Astrocyte (in vitro differentiated cells and primary cell): ENCODE measurements at places on chromosomes 5 and 9.

DNA sequence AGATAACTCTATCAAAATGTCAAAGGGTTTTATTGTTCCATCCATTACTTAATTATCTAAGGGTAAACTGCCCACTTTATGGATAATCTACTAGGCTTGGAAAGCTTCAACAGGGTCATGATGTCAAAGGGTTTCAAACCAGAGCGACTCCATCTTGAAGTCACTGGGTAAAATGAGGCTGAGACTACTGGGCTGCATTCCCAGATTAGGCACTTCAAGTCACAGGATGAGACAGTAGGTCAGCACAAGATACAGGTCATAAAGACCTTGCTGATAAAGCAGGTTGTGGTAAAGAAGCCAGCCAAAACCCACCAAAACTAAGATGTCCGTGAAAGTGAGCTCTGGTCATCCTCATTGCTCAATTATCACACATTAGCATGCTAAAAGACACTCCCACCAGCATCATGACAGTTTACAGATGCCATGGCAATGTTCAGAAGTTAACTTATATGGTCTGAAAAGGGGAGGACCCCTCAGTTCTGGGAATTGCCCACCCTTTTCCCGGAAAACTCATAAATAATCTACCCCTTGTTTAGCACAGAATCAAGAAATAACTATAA, 138.6 kb downstream of the GNAQ start:
- H3K4me1 ChIP-seq, result no peaks in the 10 kb centered on the region
- no peaks in the 10 kb centered on the region for H3K36me3 ChIP-seq
- no peak for DNase-seq

- peak; percentile 39 for DNase-seq
- no peaks in the 10 kb centered on the region for H3K36me3 ChIP-seq
These were observed 1219.3 kb upstream of the WWC1 start for GRCh38 chr5:167071981-167072610.

GRCh38 chr5:150729859-150730258, 29.0 kb downstream of the DCTN4 start:
- DNase-seq, result no peak
- H3K4me3 ChIP-seq, result no peak overlapping the region
- peaks cover 62% of the 10 kb centered on the region for H3K36me3 ChIP-seq
- no peaks in the 10 kb centered on the region for H3K4me1 ChIP-seq

DNA sequence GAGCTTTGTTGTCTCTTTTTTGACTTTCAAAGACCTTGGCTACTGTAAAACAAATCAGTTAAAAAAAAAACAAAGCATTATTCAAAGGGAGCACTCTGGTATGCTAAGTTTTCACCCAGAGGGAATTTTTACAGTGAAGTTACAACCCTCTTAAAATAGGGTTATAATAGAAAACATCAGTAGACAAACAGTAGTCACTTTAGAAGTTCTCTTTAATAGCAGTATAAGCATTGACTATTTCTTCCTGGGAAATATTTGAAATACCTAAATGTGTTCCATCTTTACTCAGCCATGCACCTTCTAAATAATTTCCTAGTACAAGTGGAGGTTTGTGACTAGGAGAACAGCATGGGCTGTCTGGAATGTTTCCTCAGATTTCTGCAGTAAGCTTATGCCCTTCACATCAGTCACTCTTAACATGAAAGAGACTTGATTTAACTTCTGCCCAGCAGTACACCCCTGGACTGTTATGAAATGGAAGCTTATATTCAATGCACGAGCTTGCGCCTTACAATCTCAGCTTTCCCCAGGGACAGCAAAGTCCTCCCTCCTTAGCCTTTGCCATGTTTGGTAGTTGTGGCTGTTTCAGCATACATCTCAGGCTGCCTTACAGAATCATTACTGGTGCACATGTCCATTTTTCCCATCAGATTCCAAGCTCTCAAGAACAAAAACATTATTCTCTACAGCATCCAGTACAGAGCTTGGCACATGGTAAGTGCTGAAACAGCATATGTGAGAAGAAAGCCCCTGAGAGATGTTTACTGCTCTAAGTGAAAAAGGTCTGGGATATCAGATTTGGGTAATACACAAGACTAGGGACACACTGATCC, 191.5 kb downstream of the ZNF608 start:
- no peak for DNase-seq
- no peak overlapping the region for H3K27ac ChIP-seq
- no peaks in the 10 kb centered on the region for H3K36me3 ChIP-seq
- H3K4me1 ChIP-seq, result no peaks in the 10 kb centered on the region
- no peak overlapping the region for H3K4me3 ChIP-seq

- H3K27ac ChIP-seq, result no peak overlapping the region
- H3K36me3 ChIP-seq, result no peaks in the 10 kb centered on the region
- no peak for DNase-seq
- peaks cover 4% of the 10 kb centered on the region for H3K4me1 ChIP-seq
These were observed 170.2 kb downstream of the HSPA4 start for GRCh38 chr5:133222040-133222439.

GRCh38 chr5:10607023-10607665, 43.3 kb downstream of the ANKRD33B start:
- peak; percentile 90 for DNase-seq
- no peaks in the 10 kb centered on the region for H3K27me3 ChIP-seq
- no peaks in the 10 kb centered on the region for H3K36me3 ChIP-seq
- H3K27ac ChIP-seq, result peak overlapping the region; percentile 38
- H3K4me1 ChIP-seq, result peaks cover 13% of the 10 kb centered on the region

GRCh38 chr5:115807654-115808052, 8.8 kb downstream of the CDO1 start:
- no peaks in the 10 kb centered on the region for H3K36me3 ChIP-seq
- no peaks in the 10 kb centered on the region for H3K27me3 ChIP-seq
- H3K4me3 ChIP-seq, result no peak overlapping the region
- no peaks in the 10 kb centered on the region for H3K4me1 ChIP-seq

DNA sequence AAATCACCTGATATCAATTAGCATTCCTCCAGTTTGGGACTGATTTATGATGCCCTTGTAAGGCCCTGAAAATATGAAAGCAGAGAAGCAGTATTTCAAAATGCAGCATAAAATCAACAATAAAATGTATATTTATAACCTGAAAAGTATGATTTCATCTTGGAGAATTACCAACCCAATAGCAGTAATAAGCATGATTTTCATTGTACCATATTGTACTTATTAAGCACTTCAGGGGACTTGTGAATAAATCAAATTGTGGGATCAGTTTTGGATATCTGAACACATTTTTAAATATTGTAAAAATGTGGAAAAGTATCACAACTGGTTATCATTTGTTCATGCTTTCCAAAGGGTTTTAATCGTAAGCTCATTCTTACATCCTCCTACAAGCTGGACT, 250.8 kb downstream of the DMRT2 start:
- H3K27me3 ChIP-seq, result no peaks in the 10 kb centered on the region
- no peak overlapping the region for H3K27ac ChIP-seq
- H3K36me3 ChIP-seq, result no peaks in the 10 kb centered on the region

DNA sequence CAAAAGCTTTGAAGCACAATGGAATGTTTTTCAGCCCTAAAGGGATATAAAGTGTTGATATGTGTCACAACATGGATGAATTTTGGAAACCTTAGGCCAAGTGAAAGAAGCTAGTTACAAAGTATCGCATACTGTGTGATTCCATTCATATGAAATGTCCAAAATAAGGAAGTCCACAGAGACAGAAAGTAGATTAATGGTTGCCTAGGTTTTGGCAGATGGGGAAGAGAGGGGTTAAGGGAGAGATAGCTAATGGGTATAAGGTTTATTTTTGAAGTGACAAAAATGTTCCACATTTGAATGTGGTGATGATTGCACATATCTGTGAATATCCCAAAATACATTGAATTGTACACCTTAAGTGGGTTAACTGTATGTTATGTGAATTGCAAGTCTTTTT, 57.5 kb upstream of the MCCC2 start:
- H3K4me3 ChIP-seq, result no peak overlapping the region
- H3K27me3 ChIP-seq, result no peaks in the 10 kb centered on the region
- H3K36me3 ChIP-seq, result peaks cover 9% of the 10 kb centered on the region

DNA sequence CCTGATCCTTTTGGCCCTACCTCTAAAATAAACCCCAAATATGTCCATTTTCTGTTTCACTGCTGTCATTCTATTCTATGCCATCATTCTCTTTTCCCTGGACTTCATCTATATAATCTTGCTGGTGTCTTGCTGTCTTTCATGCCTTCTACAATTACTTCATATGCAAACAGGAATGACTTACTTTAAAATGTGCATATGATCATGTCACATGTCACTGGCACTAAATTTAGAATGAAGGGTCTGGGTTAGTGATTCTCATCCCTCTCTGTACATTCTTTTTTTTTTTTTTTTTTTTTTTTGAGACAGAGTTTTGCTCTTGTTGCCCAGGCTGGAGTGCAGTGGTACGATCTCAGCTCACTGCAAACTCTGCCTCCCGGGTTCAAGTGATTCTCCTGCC, 22.9 kb downstream of the FAF2 start:
- H3K27ac ChIP-seq, result no peak overlapping the region
- no peaks in the 10 kb centered on the region for H3K27me3 ChIP-seq
- H3K4me3 ChIP-seq, result no peak overlapping the region
- H3K36me3 ChIP-seq, result peaks cover 4% of the 10 kb centered on the region
- no peaks in the 10 kb centered on the region for H3K4me1 ChIP-seq

DNA sequence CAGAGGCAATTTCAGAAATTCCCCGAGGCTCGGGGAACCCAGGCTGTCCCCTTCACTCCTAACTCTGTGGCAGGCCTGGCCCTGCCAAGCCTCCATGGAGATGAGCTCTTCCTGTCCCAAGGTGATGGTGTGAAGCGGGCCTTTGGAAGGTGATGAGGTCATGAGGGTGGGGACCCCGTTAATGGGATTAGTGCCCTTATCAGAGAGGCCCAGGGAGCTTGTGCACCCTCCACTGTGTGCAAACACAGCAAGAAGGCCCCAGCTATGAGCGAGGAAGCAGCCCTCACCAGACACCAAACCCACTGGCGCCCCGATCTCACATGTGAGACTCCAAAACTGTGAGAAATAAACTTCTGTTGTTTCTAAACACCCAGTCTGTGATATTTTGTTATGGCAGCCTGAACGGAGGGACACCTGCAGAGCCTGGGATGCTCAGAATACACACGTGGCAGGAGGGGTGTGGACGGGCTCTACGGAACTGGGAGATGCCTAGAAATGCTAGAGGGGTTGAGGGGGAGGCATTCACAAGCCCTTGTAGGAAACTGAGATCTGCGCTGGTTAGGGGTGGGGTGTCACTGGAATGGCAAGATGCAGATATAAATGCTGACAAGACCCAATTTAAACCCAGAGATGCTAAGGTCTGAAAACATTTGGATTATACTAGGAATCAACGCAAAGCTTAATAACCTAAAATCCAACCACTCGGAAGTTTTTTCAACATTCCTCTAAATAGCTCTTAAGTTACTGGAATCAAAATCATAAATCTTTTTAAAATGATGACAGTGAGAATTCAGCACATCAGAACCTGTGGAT, 46.9 kb downstream of the ADAMTS2 start:
- no peak overlapping the region for H3K27ac ChIP-seq
- no peaks in the 10 kb centered on the region for H3K27me3 ChIP-seq
- DNase-seq, result no peak
- H3K36me3 ChIP-seq, result no peaks in the 10 kb centered on the region

DNA sequence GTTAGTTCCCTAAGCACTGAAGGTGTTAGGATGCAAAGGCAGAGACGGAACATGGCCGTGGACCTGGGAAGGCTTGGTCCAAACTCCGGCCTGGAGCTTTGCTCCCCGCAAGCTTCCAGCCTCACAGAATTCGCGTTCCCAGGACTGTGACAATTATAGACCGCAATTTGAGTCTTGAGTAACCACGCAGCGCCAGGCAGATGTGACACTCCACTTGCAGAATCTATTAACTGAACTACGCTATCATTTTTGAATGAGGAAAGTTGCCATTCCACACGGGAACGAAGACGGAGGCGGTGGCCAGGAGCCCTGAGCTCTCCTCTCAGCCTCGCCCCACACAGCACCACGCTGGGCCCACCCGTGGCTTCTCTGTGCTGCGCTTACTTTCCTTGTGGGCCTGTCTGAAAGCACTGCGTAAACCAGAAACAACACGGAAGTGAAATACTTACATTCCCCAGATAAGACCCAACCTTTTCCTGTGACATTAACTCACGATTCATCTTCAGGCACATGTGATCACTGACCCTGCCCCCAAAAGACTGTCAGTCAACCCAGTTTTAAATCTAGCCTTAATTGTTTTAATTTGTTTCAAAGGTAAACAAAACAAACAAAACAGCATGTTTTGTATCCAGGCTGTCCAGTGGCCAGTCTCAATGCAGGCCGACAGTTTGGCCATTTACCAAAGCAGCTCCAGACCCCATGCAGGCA, 16.1 kb upstream of the COL5A1 start:
- H3K4me3 ChIP-seq, result no peak overlapping the region
- H3K27ac ChIP-seq, result peak overlapping the region; percentile 95
- H3K4me1 ChIP-seq, result peaks cover 53% of the 10 kb centered on the region
- no peaks in the 10 kb centered on the region for H3K36me3 ChIP-seq

- H3K4me1 ChIP-seq, result no peaks in the 10 kb centered on the region
- H3K27me3 ChIP-seq, result no peaks in the 10 kb centered on the region
- H3K27ac ChIP-seq, result no peak overlapping the region
- peaks cover 51% of the 10 kb centered on the region for H3K36me3 ChIP-seq
These were observed 15.4 kb upstream of the IARS1 start for GRCh38 chr9:92308893-92309292.

GRCh38 chr5:43335681-43336080, 22.5 kb upstream of the HMGCS1 start:
- no peaks in the 10 kb centered on the region for H3K4me1 ChIP-seq
- H3K36me3 ChIP-seq, result no peaks in the 10 kb centered on the region
- no peak overlapping the region for H3K4me3 ChIP-seq
- no peak for DNase-seq

GRCh38 chr9:78261403-78262001, 25.6 kb downstream of the CEP78 start:
- no peaks in the 10 kb centered on the region for H3K4me1 ChIP-seq
- no peaks in the 10 kb centered on the region for H3K27me3 ChIP-seq
- no peak overlapping the region for H3K27ac ChIP-seq

DNA sequence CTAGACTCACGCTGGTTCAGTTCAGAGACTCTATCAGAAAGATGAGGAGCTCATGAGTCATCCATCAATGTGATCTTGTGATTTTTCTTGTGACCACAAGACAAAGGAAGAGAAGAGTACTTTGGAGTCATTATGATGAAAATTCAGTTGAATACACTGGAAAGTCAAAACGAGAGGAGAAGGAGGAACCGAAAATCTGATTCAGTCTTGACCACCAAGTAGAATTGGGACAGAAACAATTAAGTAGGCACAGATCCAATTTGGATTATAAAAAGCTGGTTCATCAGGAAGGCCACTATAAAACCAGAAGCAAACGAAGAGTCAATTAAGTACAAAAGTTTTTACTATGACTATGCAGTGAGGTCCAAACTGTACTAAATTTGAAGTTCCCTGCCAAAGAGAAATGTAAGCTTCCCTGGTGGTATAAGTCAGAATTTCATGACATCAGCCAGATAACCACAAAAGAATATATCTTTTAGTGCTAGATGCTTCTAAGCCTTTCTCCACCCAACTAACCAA, 90.9 kb downstream of the THBS4 start:
- peak overlapping the region; percentile 73 for H3K27ac ChIP-seq
- no peaks in the 10 kb centered on the region for H3K27me3 ChIP-seq
- peaks cover 15% of the 10 kb centered on the region for H3K4me1 ChIP-seq
- peak overlapping the region; percentile 25 for H3K4me3 ChIP-seq
- no peaks in the 10 kb centered on the region for H3K36me3 ChIP-seq
